ENCODE measurements at places on chromosomes 11 and 22.

GRCh38 chr11:1564535-1565172 lies 7.4 kb downstream of the DUSP8 start:
- DNase-seq = peak; percentile 87

- DNase-seq = no peak
Measured at GRCh38 chr11:27807596-27807995, 107.3 kb upstream of the BDNF start.

- DNase-seq = peak; percentile 95
Measured at GRCh38 chr11:69918938-69919650, 99.9 kb upstream of the FGF3 start.

GRCh38 chr22:49331223-49331815 lies 496.4 kb downstream of the BRD1 start:
- DNase-seq = no peak

DNA sequence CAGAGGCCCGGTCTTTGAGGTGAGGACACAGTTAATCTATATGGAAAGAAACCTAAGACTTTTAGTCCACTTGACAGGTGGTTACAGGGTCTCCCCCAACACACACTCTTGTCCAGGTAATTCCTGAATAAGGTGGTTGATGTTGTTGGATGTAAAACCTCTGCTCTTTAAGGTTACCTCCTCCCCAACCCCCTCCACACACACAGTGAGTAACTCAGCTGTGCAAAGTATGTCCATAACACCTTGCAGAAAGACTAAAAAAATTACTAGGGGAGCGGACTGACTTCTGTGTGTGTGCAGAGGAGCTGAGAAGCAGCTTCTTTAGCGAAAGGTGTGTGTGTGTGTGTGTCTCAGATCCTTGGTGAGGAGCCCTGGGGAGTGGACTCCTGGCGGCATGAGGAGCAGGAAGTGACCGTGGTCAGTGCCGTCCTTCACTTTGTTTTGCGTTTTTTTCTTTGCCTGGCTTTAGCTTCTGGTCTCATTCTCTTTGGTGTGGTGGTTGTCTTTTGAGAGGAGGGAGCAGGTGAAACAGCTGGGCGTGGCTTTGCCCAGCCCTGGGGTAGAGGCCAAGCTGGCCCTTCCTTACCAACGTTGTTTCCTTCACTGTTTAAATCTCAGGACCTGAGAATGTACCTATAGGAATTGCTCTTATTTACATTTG lies 1.7 kb downstream of the ZBED4 start:
- DNase-seq = no peak

- DNase-seq = no peak
Measured at GRCh38 chr11:79025622-79026021, 415.2 kb downstream of the TENM4 start.

DNA sequence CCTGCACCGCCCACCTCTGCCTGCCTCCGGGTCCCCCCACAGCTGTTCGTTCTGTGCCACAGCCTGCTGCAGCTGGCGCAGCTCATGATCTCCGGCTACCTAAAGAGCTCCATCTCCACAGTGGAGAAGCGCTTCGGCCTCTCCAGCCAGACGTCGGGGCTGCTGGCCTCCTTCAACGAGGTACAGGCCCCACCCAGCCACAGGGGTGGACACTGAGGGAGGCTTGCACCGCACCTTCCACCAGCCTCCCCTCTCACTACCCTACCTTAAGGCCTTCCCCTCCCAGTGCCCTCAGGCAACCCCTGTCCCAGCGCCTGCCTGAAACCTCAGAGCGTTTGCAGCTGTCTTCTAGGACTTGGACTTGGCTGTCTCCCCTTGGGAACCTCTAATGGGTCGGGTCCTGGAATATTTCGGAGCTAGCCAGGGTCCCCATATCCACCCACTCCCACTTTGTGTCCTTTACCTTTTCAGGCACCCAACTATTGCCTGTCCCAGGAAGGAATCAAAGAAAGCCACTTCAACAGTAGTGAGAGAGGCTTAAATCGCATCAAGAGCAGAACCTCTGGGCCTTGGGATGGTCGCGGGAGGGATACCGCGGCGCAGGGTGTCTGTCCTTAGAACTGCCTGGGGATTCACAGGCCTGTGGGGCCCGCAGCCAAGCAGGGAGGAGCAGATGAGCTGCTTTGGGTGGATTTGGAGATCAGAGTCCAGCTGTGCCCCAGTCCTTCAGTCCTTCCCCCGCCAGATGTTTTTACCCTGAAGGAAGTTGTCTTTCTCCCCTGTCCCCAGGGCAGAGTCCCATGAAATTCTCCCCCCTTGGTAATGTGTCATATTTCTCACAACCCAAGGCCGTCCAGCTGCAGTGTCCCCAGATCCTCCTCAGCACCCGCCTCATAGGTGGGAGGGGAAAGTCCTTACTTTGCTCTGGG lies 13.3 kb downstream of the SLCO2B1 start:
- DNase-seq = no peak

DNA sequence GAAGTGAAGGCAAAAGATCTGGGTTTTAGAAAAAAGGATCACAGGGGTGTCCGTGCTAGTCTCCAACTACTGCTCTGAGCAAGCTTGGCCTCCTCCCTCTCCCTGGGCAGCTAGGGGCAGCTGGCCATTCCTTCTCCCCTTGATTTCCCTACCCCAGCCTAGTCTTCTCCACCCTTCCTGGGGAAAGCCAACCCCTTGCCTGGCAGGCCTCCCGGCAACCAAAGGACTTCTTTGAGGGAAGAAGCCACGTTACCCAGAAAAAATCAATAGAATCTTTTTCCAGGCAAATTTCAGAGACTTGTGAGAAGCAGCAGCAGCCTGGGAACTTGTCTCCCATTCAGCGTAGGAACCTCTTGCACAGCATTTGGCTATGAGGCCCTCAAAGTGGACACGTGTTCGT lies 91.5 kb downstream of the MIAT start:
- DNase-seq = no peak

DNA sequence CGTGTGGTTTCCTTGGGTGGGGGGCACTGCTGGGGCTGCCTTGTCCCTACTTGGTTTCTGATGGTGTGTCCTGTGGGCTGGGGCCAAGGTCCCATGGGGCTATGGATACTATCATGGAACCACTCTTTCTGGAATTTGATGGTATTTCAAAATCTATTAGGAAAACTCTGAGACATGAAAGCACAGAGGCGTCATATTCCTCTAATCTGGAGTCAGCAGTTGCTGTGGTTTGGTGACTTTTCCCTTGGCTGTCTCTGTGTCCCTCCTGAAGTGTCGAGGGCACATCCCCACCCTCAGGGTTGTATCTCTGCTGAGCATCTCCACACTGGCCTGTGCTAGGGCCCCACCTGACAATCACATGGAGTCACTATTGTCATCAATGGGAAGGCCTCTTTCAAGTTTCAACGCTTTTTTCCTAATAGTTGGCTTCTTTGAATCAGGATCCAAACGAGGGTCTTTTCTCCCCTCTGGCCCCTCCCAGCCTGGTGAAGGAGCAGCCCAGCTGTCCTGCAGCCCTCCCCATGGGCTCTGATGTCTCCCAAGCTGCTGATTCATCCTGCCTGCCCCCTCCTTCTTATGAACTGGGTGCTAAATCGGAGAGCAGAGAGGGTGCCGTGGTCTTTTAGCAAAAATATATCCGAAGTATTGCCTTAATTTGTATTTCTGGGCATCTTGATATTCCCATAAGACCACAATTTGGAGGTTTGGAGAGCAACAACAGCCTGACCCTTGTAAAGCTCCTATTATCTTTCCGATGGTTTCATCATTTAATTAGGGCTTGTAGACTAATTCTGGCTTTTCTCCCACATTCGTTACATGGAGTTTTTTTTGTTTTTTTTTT lies 38.5 kb downstream of the MED15 start:
- DNase-seq = no peak

DNA sequence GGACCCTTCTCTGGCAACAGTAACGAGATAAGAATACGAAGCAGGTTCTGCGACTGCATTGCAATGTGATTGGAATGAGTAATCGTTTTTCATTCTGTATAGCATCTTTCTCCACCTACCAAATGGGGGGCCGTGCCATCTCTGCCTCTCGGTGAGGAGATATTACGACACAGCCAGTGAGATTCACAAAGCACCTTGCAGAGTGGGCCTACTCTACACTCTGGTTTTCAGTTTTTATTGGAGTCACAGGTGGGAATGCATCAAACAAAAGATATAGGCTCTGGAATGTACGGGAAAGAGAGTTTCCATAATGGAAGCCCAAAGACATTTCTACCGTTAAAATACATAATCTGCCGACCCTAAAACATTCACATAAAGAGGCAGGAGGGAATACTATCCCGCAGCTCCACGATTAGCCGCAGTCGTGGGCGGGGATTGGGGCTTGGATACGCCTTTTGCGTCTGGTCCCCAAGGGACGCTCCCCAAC lies 423 bp upstream of the RTN3 start:
- no peak for DNase-seq

GRCh38 chr11:44988111-44988510 lies 37.4 kb upstream of the TP53I11 start:
- DNase-seq = no peak

DNA sequence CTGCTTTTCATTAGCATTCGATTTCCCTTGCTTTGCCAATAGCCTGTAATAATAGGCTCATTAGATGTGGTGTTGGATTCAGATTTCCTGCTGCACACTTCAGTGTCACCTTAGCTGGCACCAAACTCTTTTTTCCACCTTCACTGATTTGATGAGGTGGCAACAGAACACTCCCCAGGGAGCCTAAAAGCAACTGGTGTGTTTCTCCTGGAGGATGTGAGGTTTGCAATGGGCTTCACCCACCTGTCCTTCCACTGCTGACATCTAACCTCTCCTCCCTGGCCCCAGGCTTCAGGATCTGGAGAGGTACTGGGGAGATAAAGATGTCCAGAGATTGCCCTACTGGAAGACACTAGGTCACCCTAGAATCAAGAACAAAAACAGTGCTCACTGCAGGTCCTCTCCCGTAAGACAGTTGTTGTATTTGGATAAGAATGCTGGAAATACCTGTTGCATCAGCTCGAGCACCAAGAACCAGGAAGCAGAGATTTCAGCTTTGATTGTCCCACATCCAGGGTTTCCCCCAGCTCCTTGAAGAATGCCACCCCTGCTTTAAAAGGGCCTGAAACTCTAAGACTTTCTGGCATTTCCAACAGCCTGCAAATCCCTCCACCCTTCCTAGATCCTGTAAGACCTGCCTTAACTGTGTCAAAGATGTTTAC lies 96.9 kb downstream of the SLC1A2 start:
- DNase-seq = no peak

DNA sequence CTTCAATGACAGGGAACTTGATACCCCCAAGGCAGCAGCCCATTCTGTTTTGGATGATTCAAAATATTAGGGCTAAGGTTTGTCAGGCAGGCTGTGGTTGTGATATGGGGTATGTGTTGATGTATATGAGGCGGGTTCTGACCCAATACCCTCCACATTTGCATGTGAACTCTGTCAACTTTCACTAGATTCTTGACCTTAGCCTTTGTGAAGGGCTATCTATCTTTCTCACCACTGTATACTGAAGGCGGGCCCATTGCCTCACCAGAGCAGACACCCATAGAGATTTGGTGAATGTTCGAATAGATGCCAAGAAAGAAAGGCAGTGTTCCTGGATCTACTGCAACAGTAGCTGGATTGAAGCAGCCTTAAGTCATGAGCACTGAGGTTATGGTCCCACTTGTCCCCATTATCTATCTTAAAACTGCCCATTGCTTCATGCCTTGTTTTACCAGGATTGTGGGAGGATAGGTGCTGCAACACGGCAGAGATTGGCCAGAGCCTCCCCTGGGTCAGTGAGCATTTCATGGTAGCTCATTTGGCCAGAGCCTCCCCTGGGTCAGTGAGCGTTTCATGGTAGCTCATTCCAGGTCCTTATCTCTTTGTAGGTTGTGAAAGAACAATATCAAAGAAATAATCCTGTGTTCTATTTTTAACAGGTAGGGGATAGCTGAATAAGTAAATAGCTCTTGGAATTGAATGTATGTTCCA lies 399.6 kb downstream of the TMEM135 start:
- DNase-seq = no peak

Measured in nephron progenitor cell (in vitro differentiated cells).